NCI-H2081 treated with DMSO at 0.1 percent for 48 hours (cell line): ENCODE measurements at places on chromosomes 3 and 15.

DNA sequence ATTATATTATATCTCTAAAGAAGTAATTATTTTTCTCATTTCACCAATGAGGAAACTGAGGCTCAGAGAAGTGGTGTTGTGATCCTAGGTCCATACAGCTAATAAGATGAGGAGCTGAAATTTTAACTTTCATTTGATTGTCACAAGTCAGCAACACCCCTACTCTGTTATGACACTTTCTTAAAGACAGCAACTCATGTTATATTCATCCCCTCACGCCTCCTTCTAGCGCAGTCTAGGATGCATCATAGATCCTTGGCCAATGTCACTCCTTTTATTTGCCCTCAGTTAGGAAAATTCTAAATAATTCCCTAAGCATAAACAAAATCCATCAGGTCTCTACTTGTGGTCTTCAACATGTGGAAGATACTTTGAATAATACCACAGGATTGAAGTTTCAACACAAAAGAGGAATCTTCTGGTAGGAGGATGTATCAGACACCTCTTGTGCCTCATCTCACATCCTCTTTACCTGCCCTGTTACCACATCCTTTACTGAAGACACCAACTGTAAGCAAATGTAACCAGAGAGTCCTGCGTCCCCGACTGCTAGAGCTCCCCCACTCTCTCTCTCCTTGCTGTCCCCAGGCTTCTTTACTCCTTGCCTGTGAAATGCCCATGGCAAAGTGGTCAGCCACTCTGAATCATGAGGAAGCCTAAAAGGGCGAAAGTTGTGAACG, 53.7 kb downstream of the TRIM42 start:
- DNase-seq: no peak

- DNase-seq: no peak
Observed at GRCh38 chr15:50879016-50879617, 29.4 kb upstream of the AP4E1 start.

- no peak for DNase-seq
Observed at GRCh38 chr3:71710906-71711494, 14.2 kb downstream of the EIF4E3 start.

GRCh38 chr3:17140670-17141505, 256.1 kb downstream of the PLCL2 start:
- no peak for DNase-seq

DNA sequence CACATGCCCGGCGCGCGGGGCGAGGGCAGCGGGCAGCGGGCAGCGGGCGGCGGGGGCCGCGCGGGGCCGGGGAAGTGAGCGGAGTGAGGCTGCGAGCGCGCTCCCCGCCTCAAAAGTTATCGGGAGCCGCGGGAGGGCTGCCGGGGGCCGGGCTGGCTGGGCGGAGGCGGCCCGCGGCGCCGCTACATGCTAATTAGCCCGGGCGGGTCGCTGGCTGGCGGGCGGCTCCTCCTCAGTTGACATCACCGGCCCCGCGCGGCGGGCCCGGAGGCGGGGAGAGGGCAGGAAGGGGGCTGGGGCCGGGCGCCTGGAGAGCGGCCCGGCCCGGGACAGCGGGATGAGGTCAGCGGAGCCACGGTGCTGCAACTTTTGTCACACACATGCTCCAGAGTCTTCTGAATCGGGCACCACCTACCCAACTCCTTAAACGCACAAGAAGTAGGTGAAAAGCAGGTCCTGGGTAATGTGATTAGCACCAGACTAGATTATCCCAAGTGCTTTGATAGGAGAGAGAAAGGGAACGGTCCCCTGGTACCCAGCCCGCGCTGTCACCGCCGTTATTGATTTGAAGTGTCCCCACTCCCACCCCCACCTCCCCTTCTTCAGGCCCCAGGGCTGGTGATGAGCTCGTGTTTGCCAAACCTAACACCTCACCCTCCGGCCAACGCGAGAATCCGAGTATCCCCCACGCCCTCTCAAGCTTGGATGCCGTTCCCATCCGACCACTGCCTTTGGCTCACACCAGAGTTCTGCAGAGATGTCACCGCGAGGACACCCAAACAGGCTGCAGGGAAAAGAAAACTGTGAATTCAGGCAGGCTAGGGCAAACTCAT, at the start of gene HEG1:
HEG1 (minus strand) TSS at position 85 of the 833 bp plus-strand sequence. CDS start 107 bp downstream, outside the sequence.
- DNase-seq: no peak

- no peak for DNase-seq
Observed at GRCh38 chr15:91152896-91153581, 53.0 kb downstream of the SV2B start.

DNA sequence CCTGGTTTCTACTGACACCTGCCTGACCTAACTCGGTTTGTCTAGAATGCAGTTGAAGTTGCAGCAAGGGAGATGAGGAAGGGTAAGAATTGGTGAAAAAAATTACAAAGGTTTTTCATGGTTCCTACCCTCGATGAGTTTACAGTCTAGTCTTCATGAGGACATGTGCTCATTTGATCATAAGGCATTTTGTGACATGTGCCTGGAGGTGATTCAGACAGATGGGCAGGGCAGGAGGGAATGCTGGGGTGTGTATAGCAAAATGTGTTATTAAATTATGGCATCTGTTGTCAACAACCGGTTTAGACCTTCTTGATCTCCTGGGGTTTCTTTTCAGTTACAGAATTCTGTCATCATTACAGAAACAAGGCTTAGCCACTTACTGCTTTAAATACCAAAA, 101.2 kb downstream of the CACNA1D start:
- no peak for DNase-seq

DNA sequence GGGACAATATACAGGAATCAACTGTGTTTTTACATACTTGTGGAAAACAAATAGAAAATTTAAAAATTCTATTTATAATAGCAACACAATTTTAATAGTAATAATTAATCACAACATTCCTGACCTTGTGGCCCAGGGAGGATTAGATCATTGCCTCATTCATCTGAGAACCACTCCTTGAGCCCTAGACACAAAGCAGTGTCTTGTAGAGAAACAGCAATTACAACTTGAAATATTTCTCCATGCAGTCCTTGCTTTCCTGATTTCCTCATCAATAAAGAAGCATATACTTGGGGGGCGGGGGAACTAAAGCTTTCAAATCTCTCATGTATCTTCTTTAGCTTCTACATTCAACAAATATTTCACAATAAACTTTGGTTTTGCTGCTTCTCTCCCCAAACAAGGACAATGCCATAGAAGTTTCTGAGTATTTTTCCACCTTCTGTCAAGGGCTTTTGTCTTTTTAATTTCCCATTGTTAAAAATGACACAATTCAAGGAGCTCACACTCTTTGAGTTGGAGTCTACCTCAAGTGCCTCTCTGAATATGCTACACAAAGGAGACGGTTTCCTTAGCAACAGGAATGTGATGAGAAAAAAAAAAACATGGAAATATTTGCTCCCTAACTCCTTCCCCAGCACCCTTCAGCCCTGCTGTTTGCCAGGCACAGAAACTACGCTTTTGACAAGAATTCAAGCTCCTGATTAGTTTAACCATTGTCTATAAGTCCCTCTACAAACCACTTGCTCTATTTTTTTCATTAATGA, 118.8 kb downstream of the ARPP21 start:
- DNase-seq: no peak

DNA sequence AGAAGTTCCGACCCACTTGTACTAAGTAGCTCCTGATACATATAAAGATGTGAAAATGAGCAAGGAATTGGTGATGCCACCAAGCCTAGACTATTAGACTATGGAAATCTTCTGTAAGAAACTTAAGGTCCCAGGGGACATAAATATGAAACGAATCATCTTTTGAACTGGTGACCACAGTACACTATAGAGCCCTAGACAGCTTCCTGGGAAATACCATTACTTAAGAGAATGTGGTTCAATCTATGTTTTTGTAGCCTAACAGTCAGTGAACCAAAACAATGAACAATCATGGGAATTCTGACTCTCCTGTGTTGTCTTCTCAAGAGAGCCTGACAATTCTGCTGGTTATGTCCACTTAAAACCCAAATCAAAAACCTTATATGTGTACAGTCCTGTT, 191.6 kb downstream of the GREM1 start:
- DNase-seq: no peak

DNA sequence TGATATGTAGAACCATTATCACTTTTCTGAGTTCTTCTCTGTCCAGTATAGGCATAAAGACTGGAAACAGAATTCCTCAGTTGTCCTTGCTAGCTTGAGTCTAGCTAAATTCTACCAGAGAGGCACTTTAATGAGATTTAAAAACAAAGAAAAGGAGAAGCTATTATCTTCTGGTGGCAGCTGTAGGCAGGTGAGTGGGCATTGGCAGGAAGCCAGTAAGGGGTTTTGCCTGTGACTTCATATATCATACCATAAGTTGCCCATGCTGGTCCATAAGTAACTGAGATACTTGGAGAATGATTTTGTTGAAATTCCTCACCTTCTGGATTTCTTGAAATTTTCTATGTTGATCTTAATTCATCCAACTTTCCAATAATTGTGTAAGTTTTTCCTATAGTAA, 402.3 kb upstream of the TGFBR2 start:
- no peak for DNase-seq

DNA sequence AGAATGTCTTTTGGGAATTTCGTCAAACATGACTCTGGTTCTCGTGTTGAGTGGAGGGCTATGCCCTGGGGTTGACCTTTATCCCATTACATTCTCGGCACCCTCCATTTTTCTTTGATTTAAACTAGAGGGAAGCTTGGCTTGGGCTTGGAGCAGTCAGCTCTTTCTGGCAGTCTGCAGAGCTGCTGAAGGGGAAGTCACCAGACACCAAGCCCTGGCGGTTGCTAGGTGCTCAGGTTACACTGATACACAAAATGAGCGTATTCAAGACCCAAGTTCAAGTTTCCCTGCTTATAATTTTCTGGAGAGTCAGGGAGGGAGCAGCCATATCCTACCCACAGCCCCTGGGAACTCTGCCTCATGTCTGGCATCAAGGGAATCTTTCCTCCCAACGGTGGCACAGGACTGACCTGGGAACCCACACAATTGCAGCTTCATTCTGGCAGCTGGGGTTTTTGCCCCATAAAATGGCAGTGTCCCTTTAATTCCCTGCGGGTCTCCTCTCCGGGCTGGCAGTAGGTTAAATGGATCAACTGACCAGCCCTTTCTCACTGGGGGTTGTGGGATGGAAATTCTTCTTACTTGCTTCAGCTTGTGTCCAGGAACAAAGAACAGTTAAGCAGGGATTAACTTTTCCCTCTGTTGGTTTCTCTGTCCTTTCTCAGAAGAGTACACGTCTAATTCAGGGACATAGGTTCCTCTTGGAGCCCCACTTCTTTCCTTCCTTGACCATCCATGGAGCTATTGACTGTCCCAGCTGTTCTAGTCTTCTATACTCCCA, 110.0 kb upstream of the DLG1 start:
- no peak for DNase-seq

DNA sequence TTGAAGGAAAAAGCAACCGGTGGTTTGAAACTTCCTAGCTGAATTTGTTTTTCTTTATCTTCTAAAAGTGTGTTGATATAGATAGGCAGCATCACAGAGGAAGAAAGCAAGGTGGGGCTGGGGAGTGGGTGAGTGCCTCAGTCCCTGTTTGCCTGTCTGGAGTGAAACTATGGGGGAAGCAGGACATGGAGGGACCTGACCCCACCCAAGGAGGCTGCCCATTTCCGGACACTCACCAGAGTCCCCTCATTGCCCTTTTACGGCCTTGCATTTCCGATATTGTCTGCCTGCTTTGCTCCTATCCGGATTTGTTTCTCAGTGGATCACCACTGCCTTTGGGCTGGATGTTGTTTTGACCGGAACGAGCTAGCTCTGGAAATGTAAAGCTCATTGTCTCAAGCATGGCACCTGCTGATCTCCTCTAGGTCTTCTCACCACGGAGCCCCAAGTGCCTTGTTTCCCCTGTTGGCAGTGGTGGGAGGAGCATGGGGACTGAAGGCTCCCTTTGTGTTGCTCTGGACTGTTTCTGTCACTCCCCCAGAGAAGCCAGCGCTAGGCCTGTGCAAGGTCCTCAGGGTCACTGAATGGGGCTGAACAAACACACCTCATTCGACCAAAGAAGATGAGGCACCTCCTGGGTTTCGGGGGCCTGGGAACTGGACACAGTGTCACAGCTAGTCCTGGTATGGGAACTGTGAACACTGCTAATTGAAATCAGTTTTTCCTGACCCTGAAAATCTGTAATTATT, 7.0 kb downstream of the CLDN11 start:
- DNase-seq: no peak

DNA sequence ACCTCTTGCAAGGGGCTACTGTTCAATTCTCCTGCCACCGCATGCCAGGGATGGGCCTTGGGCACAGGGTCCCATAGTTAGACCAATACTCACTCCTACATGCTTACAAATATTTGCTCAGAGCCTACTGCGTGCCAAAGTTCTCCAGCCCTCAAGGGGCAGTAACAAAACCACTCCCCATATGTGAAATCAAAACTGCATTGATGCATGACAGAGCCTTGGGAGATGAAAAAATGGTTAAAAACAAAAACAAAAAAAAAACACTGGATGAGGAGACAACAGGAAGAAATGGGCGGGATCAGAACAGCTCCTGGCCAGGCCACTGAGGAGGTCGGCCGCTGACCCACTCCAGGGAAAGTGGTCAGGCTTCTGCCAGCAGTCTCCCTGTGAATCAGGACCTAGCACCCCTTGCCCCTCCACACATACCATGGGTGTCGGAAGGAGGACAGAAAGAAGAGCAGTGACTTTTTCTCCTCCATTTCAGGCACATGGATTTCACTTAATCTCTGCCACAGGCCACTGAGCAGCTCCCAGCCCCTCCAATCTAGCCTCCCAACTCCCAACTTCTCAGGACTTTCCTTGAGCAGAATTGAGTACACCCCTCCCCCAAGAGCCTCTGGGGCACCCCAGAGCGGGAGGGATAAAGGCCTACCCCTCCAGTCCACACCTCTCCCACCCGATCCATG, 2.8 kb downstream of the PLXNB1 start:
- no peak for DNase-seq
